ENCODE measurements at places on chromosomes 2 and 18.

DNA sequence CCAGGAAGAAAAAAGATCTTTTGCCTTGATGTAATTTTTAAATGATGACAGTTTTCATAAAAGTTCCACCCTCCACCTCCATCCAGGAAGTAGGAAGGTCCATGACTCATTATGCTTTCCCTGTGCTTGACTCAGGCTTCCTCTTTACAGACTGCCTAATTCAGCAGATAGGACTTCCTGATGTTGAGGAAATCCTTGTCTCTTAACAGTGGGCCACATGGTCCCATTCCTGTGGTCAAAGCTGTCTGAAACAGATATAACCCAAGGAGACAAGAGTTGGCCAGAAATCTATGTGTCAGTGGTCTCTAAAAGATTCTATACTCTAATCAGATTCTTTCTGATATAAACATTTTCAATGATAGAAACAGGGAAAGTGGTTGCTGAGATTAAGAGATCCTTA is 119.1 kb downstream of the BAZ2B start:
- peak; percentile 90 for DNase-seq

DNA sequence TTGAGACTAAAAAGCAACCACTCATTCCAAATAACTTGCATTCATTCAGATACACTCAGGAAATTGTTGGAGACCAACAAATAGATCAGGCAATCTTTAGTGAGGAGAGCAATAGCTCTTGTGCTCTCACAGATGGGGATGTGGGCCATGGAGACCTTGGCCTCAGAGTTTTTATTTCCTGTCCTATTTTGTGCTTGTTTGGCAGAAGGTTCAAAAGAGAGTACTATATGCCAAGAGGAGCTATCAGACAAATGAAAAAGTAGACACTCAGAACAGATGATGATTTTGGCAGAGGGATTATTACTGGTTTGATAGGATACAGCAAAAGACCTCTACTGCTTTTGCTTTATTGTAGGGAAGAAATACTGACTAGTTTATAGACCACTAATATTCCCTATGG is 230.2 kb downstream of the KCNE4 start:
- DNase-seq: no peak

DNA sequence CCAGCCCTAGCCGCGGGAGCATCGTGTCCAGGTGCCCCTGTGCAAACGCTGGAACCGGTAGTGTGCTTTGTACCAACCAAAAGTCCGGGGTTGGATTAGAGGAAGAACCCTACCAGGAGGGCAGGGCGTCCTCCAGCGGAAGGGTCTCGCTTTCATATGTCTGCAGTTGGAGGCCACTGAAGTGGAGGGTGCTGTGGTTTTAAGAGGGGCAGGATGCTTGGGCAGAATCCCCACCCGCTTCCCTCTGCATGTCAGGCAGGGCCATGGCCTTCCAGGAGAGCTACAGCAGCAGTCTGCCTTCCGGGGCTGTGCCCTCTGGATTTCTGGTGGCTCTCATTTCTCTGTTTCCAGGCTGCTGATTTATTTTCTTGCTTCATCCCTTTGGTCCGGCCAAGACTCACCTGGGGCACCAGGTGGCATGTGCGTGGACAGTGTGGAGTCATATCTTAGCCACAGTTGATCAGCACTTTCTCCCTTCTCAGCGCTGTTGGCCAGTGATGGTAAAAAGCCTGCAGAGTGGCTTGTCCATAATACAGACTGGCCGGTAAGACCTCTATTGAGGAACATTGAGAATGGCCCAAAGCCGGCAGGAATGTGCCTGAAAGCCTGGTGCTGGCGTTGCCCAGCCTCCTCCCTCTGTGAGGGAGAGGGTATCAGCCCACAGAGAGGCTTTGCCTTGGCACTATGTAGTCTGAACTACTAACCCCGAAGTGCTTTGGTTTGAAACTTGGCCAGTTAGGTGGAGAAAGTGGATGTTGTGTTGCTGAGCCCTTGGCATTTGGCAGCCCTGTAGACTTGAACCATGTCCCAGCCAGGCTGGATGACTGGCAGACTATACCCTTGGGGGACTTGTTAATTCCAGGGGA is 1.8 kb downstream of the AGAP1 start:
- DNase-seq: peak; percentile 38

DNA sequence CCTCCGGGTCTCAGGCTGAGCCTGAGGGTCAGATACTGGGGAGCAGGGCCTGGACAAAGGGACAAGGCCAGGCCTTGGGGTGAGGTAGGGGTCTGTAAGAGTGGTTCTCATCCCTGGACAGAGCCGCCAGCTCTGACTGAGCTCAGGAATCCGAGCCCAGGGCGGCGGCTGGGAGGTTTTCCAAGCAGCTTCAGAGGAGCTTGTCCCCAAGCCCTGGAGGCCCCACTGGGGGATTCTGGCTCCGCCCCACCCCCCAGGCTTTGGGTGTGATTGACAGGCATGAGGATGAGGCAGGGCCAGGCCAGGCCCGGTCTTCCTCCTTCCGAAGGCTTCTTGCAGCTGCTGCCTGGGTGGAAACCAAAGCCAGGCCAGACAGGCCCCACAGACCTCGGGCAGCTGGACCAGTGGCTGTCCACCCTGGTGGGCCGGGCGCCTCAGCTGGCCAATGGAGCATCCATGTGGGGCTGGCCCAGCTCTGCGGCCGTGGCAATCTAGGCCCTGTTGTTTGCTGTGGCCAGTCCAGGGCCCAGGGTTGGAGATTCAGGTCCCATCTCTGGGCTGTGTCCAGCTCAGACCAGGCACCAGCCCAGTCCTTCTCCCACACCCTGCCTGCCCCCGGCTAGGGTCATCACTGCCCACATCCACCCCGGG is 23.1 kb upstream of the GPC1 start:
- DNase-seq: no peak

DNA sequence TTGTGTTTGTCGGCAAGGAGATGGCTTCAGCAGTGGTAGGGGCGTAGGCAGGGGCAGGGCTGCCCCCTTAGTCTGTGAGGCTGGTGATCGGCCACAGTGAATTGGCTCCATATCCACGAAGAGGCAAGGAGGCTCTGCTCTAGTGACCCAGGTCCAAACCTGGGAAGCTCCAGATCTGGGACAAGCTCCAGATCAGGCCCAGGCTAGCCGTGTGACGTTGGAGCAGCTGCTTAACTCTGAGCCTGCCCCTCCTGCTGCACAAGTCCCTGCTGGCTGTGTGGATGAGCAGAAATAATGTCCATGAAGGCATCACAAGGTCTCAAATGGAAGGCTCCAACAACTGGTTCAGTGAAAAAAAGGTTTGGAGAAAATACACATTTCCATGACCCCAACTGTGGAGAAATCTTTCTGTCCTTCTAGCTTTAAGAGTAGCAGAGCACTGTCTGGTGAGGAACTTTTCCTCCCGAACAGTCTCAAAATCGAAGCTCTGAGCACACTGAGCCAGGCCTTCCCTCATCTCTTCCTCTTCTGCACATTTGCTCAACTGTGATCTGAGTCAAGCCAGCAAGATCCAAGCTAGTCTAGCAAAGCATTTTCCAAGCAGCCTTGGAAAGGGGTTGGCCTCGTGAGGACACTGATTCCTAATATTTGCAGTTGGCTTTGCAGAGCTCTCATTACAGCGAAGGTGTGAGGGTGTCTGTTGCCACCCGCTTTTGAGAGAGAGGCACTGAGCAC is 67.0 kb upstream of the TCF7L1 start:
- no peak for DNase-seq

GRCh38 chr2:186485576-186485870 is 537 bp upstream of the ZC3H15 start:
- DNase-seq: no peak

- DNase-seq: peak; percentile 83
These were observed 495 bp upstream of the IL36RN start for GRCh38 chr2:113058411-113058994.

- peak; percentile 85 for DNase-seq
These were observed 114.9 kb downstream of the QPCT start for GRCh38 chr2:37459095-37459981.

GRCh38 chr18:50527636-50528307 is 32.1 kb upstream of the MAPK4 start:
- no peak for DNase-seq

GRCh38 chr18:63307551-63308200 is 11.9 kb downstream of the BCL2 start:
- no peak for DNase-seq

GRCh38 chr2:112304298-112304941 is 29.0 kb downstream of the ZC3H6 start:
- no peak for DNase-seq

DNA sequence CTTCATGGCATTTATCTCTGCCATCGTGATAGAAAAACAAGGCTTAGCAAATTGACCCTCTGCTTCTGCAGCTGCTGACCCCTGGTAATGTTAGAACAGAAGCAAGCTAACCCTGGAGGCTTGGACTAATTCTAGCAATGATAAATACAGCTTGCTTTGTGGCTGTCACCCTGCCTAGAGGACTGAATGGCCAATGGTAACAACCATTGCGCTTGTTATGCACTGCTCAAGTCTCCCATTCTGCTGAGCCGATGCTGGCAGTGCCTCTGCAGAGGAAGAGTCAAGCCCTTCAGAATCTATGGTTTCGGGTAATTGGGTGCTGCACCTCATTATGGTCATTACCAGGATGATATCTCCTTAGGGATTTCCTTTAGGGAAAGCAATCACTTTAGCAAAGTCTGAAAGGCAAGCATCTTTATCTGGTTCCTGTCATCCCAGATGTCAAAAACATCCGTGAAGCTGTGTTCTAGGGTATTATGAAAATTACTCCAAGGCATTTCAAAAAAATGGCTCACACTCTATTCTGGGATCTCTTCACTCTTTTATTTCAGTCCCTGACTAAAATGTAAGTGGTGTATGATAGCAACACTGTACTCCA is 186.8 kb upstream of the DLGAP1 start:
- no peak for DNase-seq

- DNase-seq: no peak
These were observed 12.1 kb downstream of the LRRTM1 start for GRCh38 chr2:80292474-80292873.

GRCh38 chr2:159828738-159829137 is 30.7 kb upstream of the CD302 start:
- DNase-seq: no peak

GRCh38 chr18:74897971-74898657 is 300.4 kb downstream of the ZNF407 start:
- peak; percentile 76 for DNase-seq

DNA sequence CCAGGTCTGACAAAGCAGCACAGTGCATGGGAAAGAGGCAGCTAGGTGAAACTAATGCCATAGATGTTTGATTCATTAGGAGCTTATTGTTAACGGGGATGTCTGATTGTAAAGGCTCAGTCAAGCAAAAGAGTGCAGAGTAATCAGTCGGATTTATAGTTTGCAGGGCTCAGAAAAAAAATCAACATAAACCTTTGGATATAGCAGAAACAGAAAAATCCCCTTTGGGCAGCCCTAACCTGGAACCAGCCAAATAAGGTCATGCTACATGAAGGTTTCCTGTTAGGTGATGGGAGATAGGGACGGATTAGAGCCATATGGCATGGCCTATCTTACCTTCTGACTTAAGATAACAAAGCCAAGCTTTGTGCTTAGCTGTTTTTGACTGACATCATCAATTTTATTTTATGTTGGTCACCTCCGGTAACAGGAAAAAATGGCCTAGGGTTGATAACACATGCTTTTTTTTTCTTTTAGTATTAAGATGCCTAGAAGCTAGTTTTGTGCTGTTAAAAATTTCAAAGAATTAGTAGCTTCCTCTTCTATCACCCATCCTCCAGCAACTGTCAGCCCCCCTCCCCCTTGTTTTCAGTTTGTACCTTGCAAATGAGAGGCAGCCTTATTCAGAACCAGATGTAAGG is 60.7 kb upstream of the ZEB2 start:
- no peak for DNase-seq

GRCh38 chr2:100013892-100014677 is 128.3 kb downstream of the AFF3 start:
- DNase-seq: peak; percentile 80

- DNase-seq: no peak
These were observed 63.0 kb upstream of the OTOF start for GRCh38 chr2:26540961-26541360.

DNA sequence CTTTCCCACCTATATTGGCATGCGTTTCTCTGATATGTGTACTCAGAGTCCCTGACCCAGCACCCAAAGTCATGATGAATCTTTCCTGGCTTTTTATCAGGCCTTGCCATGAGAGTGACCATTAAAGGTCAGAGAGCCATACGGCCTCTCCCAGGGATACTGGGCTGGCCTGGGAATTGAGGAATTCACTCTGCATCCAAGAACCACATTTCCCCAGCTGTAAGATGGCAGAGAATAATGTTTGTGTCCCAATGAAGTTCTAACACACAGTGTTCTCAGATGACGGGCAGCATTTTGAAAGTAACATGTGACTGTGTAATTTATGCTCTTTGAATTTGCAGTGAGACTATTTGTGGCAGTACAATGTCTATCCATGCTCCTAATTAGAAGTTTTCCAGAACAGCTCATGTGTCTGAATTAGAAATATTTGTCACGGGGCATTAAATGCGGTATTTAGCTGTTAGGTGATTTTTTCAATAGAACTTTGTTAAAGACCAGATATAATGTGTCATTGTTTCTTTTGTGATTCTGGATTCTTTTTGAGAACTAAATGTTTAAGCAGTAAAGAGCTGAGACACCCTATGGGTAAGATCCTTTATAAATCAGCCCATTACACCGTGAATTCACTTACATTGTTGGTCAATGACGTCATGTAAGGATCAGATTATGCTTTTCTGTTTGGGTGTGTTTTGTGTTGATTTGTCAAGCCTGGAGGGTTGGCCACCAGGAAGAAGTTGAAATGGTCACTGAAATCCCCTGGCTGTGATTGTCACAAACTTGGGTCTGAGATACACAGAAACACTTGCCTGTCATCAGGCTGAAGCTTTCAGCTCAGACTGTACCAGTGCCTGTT is 7.3 kb upstream of the SLC3A1 start:
- peak; percentile 51 for DNase-seq

- no peak for DNase-seq
These were observed 36.9 kb downstream of the REEP1 start for GRCh38 chr2:86300496-86300895.

DNA sequence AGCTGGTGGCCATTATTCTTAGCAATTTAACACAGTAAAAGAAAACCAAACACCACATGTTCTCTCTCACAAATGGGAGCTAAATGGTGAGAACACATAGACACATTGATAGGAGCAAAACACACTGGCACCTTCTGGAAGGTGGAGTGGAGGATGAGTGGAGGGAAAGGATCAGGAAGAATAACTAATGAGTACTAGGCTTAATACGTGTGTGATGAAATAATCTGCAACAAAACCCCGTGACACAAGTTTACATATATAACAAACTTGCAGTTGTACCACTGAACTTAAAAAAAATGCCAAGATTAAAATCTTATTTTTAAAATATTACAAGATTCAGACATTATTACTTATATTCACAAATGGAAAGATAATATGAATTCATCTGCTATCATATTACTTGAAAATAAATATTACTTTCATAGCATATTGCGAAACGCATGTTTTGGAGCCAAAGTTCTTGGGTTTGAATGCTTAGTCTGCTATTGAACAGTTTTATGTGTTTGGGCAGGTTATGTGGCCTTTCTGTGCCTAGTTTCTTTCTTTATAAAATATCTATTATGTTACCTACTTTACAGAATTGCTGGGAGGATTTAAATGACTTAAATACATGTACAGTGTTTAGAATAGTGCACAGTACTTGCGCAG is 20.5 kb downstream of the ANKRD62 start:
- peak; percentile 19 for DNase-seq

- DNase-seq: no peak
These were observed 20.5 kb downstream of the DAPL1 start for GRCh38 chr2:158815658-158816057.

- DNase-seq: no peak
These were observed 38.3 kb upstream of the DNMT3A start for GRCh38 chr2:25380023-25380422.

Measured in PC-3 (cell line).